ENCODE measurements at places on chromosomes 11 and 22.
A peak's percentile ranks its signal among the peaks of the same experiment; 100 is the strongest.

DNA sequence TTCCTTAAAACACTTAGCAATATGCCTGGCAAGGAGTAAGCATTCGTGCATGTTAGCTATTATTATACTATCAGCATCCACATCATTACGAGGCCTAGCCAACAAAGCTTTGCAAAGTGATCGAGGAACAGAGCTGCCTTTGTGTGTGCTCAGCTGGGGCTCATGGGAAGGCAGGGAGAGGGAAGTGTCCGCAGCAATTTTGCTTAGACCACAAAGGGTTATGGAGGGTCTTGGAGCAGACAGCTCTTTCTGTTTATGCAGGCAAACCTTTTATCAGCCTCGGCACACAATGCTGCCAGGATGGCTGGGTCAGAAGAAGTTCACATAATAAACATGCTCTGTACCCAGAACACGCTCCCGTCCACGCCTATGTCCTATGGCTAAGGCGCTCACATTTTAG is 10.9 kb upstream of the DKK3 start:
- DNase-seq: no peak

DNA sequence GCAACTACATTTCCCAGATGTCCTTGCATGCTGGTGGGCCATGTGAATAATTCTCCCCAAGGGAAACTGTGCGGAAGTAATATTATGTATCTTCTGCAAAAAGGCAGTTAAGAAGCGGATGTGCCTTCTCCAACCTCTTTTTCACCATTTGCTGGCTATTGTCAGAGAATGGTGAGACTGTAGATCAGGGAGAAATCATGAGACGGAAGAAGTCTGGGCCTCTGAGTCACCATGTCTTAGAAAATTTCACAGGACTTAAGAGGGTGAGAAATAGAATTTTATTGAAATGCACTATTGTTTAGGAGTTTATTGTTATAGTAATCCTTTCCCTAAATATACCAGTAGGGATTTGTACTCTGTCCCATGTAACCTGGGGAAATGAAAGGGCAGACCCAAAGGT is 298.7 kb upstream of the ZC3H12C start:
- no peak for DNase-seq

DNA sequence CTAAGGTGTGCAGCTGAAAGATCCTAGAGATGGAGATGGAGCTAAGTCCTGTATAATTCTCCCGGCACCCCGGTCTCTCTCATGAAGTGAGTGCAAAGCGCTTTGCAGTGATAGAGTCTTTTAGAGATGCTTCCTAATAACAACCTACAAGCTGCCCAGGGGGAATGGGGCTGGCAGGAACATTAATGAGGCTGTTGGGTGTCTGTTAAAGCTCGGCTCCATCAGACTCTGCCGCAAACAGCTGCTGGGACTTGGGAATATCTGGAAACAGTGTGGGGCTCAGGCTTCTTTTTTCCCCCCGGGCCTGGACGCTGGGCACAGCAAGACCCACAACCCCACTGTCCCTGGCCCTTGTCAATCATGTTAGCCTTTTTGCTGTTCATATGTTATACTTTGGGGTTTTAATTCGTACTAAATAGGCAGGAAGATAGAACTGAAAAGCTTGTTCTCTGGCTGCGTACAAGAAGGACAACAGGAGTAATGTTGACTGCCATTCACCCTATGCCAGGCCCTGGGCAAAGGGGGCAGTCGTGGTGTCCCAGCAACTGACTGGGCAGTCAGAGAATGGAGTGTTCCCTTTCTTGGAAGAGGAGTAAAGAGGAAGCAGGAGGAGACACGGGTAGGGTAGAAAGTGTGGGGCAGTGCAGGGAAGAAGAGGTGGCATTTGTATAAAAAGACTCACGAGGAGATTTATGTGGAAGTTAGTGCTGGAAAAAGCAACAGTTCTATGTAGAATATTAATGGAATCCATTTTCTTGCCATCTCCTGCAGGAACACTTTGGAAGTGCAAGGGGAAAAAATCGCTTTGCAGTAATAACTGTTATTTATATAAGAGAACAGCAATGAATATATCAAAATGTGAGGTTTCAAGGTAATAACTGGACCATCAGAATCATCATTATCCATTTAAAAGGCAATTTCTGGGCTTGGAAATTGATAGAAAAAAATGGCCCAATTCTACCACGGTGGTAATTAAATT is 232.8 kb downstream of the GRIK4 start:
- DNase-seq: no peak

DNA sequence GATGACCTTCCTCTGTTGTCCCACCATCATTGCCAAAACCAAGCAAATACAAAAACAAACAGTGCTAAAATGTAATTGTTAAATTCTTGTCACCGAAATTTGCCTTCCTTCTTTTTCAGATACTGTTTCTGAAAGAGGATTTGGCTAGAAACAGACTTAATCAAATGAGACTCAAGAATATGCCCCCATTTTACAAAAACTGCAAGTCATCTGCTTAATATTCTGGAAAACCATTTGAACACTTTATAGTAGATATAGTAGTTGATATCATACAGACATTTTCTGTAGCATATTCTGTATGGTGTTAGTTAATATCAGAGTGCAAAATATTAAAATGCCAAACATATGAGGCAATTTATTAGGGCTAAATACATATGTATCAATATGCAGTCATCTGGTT is 3.5 kb downstream of the OR5M1 start:
- DNase-seq: no peak

- no peak for DNase-seq
These were observed 15.0 kb downstream of the SUN2 start for GRCh38 chr22:38740754-38741153.

- DNase-seq: no peak
These were observed 997 bp downstream of the TST start for GRCh38 chr22:37018086-37018814.

GRCh38 chr11:62383822-62384221 is 35.0 kb upstream of the SCGB1A1 start:
- DNase-seq: no peak

DNA sequence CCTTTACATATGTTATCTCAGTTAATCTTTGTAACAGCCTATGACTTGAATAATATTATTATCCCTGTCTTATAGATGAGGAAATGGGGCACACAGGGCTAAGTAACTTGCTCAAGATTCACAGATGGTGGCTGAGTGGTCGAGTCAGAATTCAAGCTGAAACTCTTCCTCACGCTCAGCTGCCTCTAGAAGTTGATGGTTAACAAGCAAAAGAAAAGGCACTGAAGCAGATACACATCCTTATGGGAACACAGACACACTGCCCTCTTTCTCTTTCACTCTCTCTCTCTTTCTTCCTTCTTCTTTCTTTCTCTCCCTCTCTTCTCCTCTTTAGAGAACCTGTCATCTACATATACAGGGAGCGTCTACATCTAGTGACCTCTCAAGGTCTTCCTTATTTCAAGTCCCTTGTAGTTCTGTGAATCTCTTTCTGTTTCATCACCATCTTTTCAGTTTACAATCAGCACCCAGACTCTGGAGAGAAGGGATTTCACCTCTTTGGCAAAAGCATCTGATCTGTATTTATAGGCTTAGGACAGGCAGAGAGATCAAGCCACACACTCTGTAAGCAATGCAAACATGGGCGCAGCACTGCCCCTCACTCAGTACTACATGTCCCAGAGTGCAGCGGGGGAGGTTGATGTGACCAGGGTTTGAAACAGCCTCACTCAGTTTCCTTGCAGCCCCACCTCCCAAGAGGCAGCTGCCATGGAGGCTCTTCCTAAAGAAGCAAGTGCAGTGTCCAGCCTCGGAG is 75.7 kb downstream of the GRAMD1B start:
- no peak for DNase-seq

GRCh38 chr22:41648432-41648831 is 27.3 kb downstream of the XRCC6 start:
- no peak for DNase-seq

DNA sequence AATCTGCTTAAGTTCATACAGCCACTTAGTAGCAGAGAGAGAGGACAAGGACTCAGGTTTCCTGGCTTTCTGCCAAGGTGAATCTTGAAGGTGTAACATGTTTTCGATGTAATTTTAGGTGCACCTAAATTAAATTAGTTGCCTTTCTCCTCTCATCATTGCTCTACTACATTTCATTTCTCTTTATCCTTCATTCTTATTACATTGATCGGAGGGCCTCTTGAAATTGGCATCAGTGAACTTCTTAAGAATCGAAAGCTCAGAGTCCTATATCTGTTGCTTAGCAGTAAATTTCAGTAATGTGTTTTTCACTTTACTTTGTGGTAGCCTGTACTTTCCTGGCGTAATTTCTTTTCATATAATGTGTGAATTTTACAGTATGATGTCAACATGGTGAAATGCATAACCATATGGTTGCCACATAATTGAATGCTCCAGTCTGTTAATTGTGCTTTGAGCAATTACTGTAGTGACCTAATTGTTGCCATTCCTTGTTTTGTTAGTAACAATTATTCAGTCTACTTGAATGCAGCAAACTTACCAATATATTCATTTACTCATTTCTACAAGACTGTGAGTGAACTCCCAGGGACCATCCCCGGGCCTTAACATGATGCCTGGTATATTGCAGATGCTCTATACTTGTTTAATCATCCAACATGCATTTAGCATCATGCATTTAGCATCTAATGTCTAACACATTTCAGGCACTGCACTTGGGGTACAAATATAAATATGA is 138.1 kb downstream of the MAML2 start:
- peak; percentile 20 for DNase-seq

DNA sequence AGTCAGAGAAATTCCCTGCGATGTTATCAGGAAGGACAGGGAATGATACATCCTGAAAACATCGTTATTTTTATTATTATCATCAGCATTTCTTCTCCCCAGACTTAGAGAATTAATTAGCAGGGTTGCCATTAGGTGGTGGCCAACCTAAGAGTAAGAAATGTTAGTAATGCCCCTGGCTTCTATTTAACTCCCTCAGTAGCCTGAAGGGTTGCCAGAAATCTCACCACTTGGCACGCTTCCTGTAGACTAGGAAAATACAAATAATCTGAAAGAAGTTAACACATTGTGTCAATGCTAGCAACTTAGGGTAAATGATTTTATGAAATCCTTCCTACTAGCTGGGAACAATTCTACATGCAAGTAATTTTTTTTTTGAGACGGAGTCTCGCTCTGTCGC is 45.5 kb downstream of the ENDOD1 start:
- no peak for DNase-seq

DNA sequence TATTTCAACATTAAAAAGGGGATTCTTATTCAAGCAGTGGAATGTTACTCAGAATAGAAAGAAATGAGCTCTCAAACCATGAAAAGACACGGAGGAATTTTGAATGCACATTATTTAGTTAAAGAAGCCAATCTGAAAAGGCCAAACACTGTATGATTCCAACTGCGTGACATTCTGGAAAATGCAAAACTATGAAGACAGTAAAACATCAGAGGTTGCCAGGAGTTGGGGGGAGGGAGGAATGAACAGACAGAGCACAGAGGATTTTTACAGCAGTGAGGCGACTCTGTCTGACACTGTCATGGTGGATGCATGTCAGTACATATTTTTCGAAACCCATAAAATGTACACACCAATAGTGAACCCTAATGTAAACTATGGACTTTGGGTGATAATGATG is 22.9 kb upstream of the THY1 start:
- DNase-seq: no peak

DNA sequence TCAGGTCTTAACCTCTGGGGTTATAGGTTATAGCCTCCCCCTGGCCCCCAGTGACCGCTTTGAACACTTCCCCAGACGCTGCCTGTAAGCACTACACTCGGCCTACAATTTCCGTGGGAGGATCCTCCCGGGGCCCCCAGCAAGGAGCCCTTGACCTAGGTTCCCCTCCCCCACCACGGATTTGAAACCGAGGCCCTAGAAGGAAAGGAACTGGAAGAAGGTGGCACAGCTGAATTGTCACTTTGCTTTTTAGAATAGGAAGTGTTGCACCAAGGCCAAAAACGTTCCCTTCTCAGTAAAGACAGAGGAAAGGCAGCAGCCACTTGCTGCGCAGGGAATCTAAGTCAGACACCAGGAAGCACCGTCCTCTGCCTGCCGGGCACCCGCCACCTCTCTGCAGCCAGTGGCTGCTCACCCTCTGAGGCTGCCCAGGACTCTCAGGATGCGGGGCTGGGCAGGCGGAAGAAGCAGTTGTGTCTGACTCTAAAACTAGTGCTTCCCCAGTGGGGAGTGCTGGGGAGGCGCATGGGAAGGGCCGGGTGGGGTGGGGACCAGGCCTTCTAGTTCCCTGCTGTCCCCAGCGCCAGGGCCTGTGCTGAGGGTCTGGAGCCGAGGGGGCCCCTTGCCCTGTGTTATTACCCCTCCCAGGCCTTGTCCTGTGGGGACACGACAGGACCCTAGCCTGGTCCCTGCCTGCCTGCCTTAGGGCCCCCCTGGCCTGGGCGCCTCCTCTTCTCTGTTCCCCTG is 7.9 kb upstream of the FLRT1 start:
- DNase-seq: no peak

DNA sequence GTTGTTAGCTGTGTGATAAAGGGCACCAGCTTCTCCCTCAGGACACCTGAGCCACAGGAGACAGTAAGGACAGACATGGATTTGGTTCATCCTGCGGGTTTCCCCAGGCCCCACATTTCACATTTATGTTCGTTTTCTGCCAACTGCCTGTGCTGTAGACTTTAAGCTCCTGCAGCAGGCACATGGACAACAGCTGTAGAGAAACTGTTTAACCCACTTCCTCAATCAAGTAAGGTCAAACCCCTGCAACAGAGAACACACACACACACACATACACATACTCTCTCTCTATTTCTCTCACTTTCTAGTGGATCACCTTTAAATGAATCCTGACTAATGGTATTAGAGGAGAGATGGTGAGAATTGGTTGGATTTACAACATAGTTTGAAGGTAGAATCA is 90.7 kb downstream of the C11orf87 start:
- DNase-seq: no peak

DNA sequence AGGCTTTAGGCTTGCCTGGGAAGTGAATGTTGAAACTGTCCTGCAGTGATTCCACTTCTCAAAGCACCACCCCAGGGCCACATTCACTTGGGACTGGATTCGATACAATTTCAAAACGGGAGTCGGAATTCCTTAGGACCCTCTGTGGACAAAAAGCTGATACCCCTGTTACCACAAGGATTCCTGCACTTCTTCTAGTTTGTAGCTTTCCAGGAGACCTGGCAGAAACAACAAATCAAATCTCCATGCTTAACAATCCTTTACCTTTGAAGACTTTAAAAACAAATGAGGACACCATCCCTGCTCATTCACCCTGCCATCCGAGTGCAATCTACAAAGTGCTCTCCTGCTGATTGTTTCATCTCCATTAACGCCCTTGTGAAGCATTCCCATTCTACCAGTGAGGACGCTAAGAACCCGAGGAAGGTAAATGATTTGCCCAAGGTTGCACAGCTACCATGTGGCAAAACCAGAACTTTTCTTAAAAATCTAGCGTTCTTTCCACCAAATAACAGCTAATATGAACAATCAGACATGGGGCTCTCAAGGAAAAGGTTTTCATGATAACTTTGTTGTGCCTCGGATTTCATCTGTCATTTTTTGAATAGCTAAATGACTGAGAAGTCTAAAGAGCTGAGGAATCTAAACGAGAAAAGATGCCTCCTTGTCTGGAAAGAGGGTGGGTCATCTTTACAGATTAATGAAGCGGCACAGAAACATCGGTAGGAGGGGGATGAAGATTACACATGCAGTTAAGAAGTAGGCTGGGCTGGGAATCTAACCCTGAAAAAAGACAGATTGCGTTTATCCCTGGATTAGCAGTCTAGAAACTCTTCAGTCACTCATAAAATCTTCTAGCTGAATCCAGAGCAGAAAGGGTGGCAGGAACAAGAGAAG is 720 bp upstream of the MPZL2 start:
- no peak for DNase-seq
